ENCODE measurements at places on chromosomes 3 and 15. TPM values are rescaled to one million over a fixed set of nuclear protein-coding genes. Genes with fewer than 3 reads are reported as not detected.

GRCh38 chr15:43517354-43518196 lies at the start of gene MAP1A:
TSS of gene MAP1A (plus strand) at chr15:43517608. CDS start at chr15:43521474, 3,866 bp downstream.
- no peak within 1 kb of the TSS for H3K4me3 ChIP-seq
- H3K27me3 ChIP-seq: peaks cover 8% of the 10 kb centered on the region
- no peaks in the 10 kb centered on the region for H3K36me3 ChIP-seq
- no peak within 1 kb of the TSS for H3K27ac ChIP-seq
- peaks cover 13% of the 10 kb centered on the region for H3K4me1 ChIP-seq

- H3K27me3 ChIP-seq: no peaks in the 10 kb centered on the region
- H3K27ac ChIP-seq: no peak overlapping the region
- H3K36me3 ChIP-seq: no peaks in the 10 kb centered on the region
- no peak for DNase-seq
Measured at GRCh38 chr3:60839246-60839645, 412.0 kb downstream of the FHIT start.

The SPINK8 gene
- total RNA-seq: not detected

GRCh38 chr3:112734736-112735350 lies 93.9 kb upstream of the CCDC80 start:
- H3K4me1 ChIP-seq: peaks cover 56% of the 10 kb centered on the region
- H3K36me3 ChIP-seq: no peaks in the 10 kb centered on the region
- no peak overlapping the region for H3K27ac ChIP-seq
- DNase-seq: peak; percentile 64
- no peak overlapping the region for H3K4me3 ChIP-seq

The CNTN4 gene
- total RNA-seq: not detected

GRCh38 chr3:107596639-107597038 lies 73.9 kb downstream of the BBX start:
- H3K4me3 ChIP-seq: no peak overlapping the region
- H3K27ac ChIP-seq: no peak overlapping the region
- H3K4me1 ChIP-seq: peaks cover 53% of the 10 kb centered on the region
- no peak for DNase-seq
- H3K27me3 ChIP-seq: no peaks in the 10 kb centered on the region

The CYP11A1 gene
- total RNA-seq: not detected

DNA sequence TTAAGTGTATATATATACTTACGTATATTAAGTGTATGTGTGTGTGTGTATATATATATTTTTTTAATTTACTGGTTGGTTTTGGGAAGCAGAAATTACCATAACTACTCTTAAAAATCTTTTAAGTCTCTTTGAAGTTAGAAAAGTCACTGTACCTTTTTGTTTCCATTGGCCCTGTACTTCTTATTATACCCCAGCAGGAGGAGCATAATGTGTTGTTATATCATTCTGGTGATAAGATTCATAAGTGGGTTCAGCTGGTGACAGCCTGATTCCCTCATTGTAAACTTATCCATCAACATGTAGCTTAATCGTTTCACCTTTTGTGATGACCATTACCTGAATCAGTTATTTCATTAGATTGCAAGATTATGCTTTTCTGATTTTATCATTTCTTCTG lies 30.8 kb downstream of the MLH1 start:
- H3K36me3 ChIP-seq: peaks cover 50% of the 10 kb centered on the region
- H3K4me3 ChIP-seq: no peak overlapping the region
- no peak overlapping the region for H3K27ac ChIP-seq

GRCh38 chr3:66583424-66584040 lies 82.7 kb upstream of the LRIG1 start:
- DNase-seq: no peak
- H3K27ac ChIP-seq: no peak overlapping the region
- no peaks in the 10 kb centered on the region for H3K36me3 ChIP-seq
- H3K4me1 ChIP-seq: peaks cover 21% of the 10 kb centered on the region
- no peaks in the 10 kb centered on the region for H3K27me3 ChIP-seq

- peaks cover 5% of the 10 kb centered on the region for H3K36me3 ChIP-seq
- peak overlapping the region; percentile 68 for H3K27ac ChIP-seq
- peaks cover 38% of the 10 kb centered on the region for H3K4me1 ChIP-seq
- peak overlapping the region; percentile 80 for H3K4me3 ChIP-seq
- no peak for DNase-seq
Measured at GRCh38 chr3:128051459-128051836, 789 bp upstream of the SEC61A1 start.

The PP2D1 gene
- total RNA-seq: not detected

GRCh38 chr15:101675015-101675414 lies 22.8 kb upstream of the TM2D3 start:
- H3K4me1 ChIP-seq: no peaks in the 10 kb centered on the region
- peaks cover 45% of the 10 kb centered on the region for H3K36me3 ChIP-seq
- no peak overlapping the region for H3K4me3 ChIP-seq
- no peak overlapping the region for H3K27ac ChIP-seq
- no peaks in the 10 kb centered on the region for H3K27me3 ChIP-seq

- no peak overlapping the region for H3K4me3 ChIP-seq
- H3K36me3 ChIP-seq: no peaks in the 10 kb centered on the region
- H3K4me1 ChIP-seq: peaks cover 98% of the 10 kb centered on the region
Measured at GRCh38 chr15:68798346-68799094, 22.2 kb downstream of the ANP32A start.

- DNase-seq: peak; percentile 40
- no peak overlapping the region for H3K27ac ChIP-seq
- no peaks in the 10 kb centered on the region for H3K36me3 ChIP-seq
- no peaks in the 10 kb centered on the region for H3K27me3 ChIP-seq
- H3K4me1 ChIP-seq: peaks cover 15% of the 10 kb centered on the region
Measured at GRCh38 chr3:18649666-18650363, 224.7 kb upstream of the SATB1 start.

DNA sequence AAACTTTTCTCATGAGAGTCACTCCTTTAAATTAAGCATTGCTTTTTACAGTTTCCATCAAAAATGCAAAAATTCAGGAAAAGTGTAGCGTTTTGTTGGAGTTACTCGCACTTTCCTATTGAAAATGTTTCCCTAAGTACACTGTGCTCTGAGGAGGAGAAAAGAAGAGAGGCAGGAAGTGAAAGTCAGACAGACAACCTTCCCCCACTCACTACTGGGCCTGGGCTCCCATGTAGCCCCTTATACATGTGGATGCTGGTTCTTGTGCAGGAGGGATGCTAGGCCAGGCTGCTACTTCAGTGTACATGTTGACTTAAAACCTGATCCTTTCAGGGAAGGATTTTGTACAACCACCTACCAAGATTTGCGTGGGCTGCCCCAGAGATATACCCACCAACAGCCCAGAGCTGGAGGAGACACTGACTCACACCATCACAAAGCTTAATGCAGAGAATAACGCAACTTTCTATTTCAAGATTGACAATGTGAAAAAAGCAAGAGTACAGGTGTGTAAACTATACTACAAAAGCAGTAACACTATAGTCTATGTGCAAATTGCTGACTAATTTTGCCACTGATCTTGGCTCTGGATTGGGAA lies 15.1 kb downstream of the KNG1 start:
- DNase-seq: no peak
- H3K4me3 ChIP-seq: no peak overlapping the region
- peaks cover 3% of the 10 kb centered on the region for H3K27me3 ChIP-seq
- no peaks in the 10 kb centered on the region for H3K4me1 ChIP-seq
- no peak overlapping the region for H3K27ac ChIP-seq
- H3K36me3 ChIP-seq: no peaks in the 10 kb centered on the region

DNA sequence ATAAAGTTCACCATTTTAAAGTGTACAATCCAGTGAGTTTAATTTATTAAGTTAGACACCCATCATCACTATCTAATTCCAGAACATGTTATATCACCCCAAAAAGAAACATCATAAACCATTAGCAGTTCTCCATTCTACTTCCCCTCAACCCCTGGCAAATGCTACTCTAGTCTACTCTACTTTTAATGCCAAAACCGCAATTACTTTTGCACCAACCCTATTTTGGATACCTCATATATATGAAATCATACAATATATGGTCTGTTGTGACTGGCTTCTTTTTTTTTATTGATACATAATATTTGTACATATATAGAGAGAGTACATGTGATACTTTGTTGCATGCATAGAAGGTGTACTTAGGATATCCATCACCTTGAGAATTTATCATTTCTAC lies 190.5 kb upstream of the RARB start:
- H3K36me3 ChIP-seq: no peaks in the 10 kb centered on the region
- no peak for DNase-seq
- H3K27me3 ChIP-seq: no peaks in the 10 kb centered on the region
- no peak overlapping the region for H3K4me3 ChIP-seq

DNA sequence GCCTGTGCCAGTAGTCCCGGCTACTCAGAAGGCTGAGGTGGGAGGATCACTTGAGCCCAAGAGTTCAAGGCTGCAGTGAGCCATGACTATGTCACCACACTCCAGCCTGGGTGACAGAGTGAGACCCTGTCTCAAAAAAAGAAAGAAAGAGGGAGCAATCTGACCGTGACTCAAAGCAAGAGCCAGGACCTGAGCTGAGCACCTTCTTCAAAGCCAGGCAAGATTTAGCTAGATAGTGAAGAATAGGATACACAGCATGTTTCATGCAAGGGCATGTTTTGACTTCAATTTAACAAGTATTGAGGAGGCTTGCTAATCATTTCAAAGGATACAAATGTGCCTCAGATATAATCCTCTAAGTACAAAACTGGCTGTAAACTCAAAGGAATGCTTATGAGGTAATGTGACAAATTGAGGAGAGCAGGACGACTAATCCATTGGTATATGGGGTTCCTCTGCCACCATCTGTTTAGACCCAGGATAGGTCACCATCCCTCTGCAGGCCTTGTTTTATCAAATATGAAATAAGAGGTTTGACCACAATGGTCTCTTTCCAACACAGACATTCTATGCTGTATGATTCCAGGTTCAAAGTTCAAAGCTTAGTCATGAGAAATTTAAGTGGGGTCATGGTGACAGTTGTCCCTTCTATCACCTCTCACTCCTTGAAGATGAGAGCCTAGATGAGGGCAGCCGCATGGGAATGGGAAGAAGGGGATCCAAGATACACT lies 33.2 kb downstream of the RAB27A start:
- no peaks in the 10 kb centered on the region for H3K27me3 ChIP-seq
- no peak for DNase-seq
- peaks cover 58% of the 10 kb centered on the region for H3K4me1 ChIP-seq
- H3K27ac ChIP-seq: peak overlapping the region; percentile 64
- H3K4me3 ChIP-seq: no peak overlapping the region

The GOLGA8O gene
- 1.00 TPM for total RNA-seq

The LYZL4 gene
- total RNA-seq: not detected

- no peak for DNase-seq
- H3K4me3 ChIP-seq: no peak overlapping the region
- H3K27me3 ChIP-seq: no peaks in the 10 kb centered on the region
- no peak overlapping the region for H3K27ac ChIP-seq
Measured at GRCh38 chr3:1272546-1273265, 179.9 kb downstream of the CNTN6 start.

DNA sequence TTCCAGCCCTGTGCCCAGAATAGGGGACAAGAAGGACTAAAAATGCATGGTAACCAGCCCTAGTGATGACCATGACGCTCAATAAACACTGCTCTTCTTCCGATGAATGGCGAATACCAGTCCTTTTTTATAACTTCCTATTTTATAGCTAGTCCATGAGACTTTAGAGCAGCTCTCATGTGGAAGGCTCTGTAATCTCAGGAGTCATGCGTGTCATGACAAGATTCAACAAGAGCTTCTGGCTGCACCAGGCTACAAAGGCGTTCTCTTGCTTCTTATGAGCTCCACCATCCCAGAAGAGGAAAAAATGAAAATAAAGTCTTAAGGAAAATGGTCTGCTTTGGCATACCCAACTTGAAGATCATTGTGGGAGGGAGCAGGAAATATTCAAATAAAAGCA lies 141.0 kb downstream of the TMCO5A start:
- H3K27ac ChIP-seq: no peak overlapping the region
- H3K4me1 ChIP-seq: no peaks in the 10 kb centered on the region
- peaks cover 4% of the 10 kb centered on the region for H3K27me3 ChIP-seq

The CAND2 gene
- 1.9 TPM for total RNA-seq

DNA sequence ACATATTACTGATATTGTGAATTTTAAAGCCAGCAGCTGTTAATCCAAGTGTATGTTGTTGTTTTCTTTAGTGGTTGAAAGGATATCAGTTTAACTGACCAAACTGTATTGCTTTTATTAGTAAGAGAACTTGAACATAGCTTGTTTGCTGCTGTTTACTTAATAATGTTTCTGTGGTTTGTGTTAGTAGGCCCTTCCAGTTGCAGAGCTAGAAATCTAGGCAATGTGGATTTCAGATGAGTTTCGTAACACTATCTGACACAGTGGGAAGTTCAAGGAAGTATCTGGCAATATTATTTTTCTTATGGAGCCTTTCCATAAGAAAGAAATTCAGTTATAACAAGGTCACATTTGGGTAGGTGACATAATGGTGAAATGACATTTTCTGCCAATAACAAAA lies 18.5 kb downstream of the ZNF609 start:
- H3K27ac ChIP-seq: no peak overlapping the region
- peaks cover 6% of the 10 kb centered on the region for H3K4me1 ChIP-seq
- no peak overlapping the region for H3K4me3 ChIP-seq
- DNase-seq: no peak
- no peaks in the 10 kb centered on the region for H3K36me3 ChIP-seq

DNA sequence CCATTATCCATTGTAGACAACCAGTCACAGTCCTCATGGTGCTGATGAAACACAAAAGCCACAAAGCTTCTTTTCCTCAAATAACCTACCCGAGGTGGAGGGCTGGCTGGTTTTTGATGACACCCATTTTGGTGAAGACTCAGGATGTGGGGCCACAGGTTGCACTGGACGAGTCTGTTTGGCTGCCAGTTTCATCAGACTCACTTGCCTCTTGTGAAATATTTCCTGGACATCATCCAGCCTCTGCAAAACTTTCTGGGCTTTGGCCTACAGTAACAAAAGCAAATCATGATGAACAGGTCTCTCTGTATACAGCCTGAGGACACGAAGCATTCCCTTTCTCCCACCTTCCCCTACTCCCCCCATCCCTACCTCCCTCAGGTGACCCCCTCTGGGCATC lies 42.2 kb downstream of the B3GNT5 start:
- no peak for DNase-seq
- H3K4me3 ChIP-seq: no peak overlapping the region
- no peak overlapping the region for H3K27ac ChIP-seq
- H3K36me3 ChIP-seq: no peaks in the 10 kb centered on the region
- no peaks in the 10 kb centered on the region for H3K27me3 ChIP-seq

GRCh38 chr15:52794665-52795463 lies 4.7 kb upstream of the ONECUT1 start:
- H3K4me3 ChIP-seq: no peak overlapping the region
- H3K27me3 ChIP-seq: peaks cover 72% of the 10 kb centered on the region
- H3K36me3 ChIP-seq: no peaks in the 10 kb centered on the region
- DNase-seq: no peak
- H3K4me1 ChIP-seq: peaks cover 32% of the 10 kb centered on the region

DNA sequence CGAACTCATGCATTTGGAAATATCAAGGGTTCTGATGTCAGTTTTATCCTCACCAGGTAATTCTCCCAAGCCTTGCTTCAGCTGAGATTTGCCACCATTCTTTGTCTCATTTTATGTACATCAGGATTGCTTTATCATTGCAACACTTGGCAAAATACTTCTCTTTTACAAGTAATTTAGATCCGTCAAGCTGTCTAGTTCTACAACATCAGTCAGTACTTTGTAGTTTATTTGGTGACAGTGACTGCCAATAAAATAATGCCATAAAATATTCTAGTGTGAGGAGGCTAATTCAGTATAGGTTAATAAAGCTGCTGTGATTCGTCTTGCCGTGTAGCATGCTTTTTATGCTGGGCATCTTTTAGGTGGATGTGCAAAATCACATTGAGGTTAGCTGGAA lies 565.3 kb upstream of the SGO1 start:
- H3K36me3 ChIP-seq: no peaks in the 10 kb centered on the region
- DNase-seq: no peak
- H3K27ac ChIP-seq: no peak overlapping the region
- H3K27me3 ChIP-seq: no peaks in the 10 kb centered on the region
- H3K4me1 ChIP-seq: no peaks in the 10 kb centered on the region

GRCh38 chr3:38755130-38755529 lies 60.9 kb downstream of the SCN10A start:
- no peaks in the 10 kb centered on the region for H3K27me3 ChIP-seq
- H3K4me3 ChIP-seq: no peak overlapping the region
- no peak for DNase-seq
- H3K36me3 ChIP-seq: no peaks in the 10 kb centered on the region
- H3K27ac ChIP-seq: no peak overlapping the region
